Mesendoderm (in vitro differentiated cells): ENCODE measurements at places on chromosomes 16 and 17.

- no peak for DNase-seq
- no peak overlapping the region for H3K27ac ChIP-seq
- H3K36me3 ChIP-seq = no peaks in the 10 kb centered on the region
- H3K27me3 ChIP-seq = peaks cover 47% of the 10 kb centered on the region
- H3K4me3 ChIP-seq = no peak overlapping the region
Measured at GRCh38 chr17:76131692-76132573, 9.1 kb downstream of the FOXJ1 start.

DNA sequence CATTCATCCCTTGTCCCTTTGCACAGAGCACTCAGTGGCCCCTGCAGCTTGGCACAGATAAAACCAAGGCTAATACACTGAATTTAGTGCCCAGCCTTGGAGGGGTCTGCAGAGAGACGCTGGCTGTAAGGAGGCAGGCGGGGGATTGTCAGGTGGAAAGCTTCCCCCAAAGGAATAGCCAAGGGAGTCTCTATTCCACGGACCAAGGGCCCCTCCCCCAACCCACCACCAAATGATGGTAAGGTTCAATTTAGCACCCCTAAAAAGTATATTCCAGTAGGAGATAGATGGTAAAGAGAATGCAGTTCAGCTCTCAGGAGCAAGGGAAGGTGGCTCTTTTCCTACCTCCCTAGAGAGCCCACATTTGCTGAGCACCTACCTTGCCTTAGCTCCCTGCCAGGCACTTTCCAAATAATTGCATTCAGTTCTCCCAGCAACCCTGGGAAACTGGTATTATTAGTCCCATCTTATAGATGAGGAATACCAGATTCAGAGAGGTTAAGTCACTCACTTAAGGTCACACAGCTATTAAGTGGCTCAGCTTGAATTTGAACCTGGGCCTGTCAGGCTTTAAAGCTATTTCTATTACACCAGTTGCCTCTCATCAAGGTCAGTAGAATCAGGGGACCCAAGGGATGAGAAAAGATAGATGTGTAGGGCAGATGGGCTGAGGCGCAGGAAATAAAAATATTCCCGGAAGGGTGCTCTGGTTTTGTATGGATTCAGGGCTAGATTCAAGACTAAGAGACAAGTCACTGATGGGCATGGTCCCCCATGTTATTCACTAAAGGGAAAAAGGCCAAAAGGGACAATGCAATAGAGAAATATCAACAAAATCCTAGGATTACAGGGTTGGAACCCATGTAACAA, 20.0 kb upstream of the ZFHX3 start:
- DNase-seq = no peak
- H3K27ac ChIP-seq = no peak overlapping the region
- peaks cover 52% of the 10 kb centered on the region for H3K27me3 ChIP-seq

GRCh38 chr17:37305406-37305905, 70.3 kb upstream of the C17orf78 start:
- no peak overlapping the region for H3K4me3 ChIP-seq
- no peaks in the 10 kb centered on the region for H3K4me1 ChIP-seq
- no peaks in the 10 kb centered on the region for H3K27me3 ChIP-seq
- peaks cover 3% of the 10 kb centered on the region for H3K36me3 ChIP-seq
- no peak for DNase-seq

DNA sequence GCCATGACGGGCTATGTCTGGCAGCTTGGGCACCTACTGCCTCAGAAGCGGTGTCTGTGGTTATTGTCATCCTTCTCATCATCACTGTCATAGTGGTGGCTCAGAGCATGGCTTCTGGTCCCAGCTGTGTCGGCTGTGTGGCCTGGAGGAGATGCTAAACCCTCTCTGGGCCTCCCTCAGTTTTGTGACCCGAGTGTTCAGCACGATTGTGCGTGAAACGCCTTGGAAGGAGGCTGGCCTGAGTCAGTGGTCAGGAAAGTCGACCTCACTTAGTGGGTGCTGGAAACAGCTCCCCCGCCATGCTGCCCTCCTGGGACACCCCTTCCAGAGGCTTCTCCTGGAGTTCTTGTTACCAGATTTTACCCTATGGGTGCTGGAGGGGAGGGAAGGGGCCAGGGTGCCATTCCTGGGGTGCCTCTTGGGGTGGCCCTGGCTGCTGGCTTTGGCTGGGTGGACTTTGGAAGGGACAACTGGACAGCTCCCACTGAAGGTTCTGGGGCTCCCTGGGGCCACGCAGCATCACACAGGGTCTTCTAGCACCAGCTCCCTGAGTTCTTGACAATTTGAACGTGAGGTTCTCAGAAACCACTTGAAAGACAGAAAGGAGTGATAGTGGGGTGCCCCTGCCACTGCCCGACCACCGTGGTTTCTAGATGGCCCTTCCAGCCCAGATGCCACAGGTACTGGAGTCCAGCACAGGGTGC, 226.5 kb upstream of the GSE1 start:
- H3K4me3 ChIP-seq = no peak overlapping the region
- no peaks in the 10 kb centered on the region for H3K36me3 ChIP-seq
- H3K27me3 ChIP-seq = no peaks in the 10 kb centered on the region
- H3K4me1 ChIP-seq = no peaks in the 10 kb centered on the region
- H3K27ac ChIP-seq = no peak overlapping the region

DNA sequence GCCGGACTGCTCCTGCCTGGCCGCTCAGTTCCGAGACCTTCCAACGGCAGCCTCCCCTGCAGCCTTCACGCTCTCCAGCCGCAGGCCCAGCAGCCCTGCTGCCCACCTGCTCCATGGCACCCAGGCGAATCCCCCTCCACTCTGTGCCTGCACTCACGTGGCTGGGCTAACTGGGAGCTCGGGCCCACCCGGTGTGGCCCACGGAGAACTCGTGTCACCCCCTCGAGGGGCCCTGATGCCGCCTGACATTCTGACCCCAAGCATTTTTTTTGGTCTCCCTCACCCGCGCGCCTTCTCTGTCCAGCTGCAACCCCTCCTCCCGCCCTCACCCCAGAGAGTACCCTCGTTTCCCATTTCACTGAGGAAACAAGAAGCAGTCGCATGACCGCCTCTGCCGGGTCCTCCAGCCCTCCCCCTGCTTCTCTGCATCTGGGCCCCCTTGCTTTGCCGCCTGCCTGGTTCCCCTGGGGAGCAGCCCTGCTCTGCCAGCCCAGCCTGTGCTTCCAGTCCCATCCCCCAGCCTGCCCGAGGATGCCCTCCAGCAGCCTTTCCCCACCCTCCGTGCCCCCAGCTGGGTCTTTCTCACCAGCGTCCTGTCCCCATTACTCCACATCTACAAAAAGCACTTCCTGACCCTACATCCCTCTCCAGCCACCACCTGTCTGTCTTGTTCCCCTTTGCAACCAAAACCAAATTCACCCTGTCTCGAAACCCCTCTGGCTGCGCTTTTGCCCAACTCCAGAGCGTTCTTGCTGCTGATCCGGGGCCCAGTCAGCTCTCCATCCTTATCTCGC, 146.4 kb upstream of the CHMP6 start:
- no peak overlapping the region for H3K4me3 ChIP-seq
- no peak overlapping the region for H3K27ac ChIP-seq
- H3K27me3 ChIP-seq = no peaks in the 10 kb centered on the region
- peaks cover 2% of the 10 kb centered on the region for H3K36me3 ChIP-seq

- no peak for DNase-seq
- no peaks in the 10 kb centered on the region for H3K4me1 ChIP-seq
- no peak overlapping the region for H3K27ac ChIP-seq
- H3K4me3 ChIP-seq = no peak overlapping the region
- H3K36me3 ChIP-seq = no peaks in the 10 kb centered on the region
Measured at GRCh38 chr17:8924595-8924994, 40.9 kb downstream of the PIK3R5 start.

- peak; percentile 92 for DNase-seq
- peak overlapping the region; percentile 98 for H3K27ac ChIP-seq
- H3K4me3 ChIP-seq = peak overlapping the region; percentile 91
- no peaks in the 10 kb centered on the region for H3K36me3 ChIP-seq
Measured at GRCh38 chr17:73191443-73192205, 1.2 kb upstream of the COG1 start.

DNA sequence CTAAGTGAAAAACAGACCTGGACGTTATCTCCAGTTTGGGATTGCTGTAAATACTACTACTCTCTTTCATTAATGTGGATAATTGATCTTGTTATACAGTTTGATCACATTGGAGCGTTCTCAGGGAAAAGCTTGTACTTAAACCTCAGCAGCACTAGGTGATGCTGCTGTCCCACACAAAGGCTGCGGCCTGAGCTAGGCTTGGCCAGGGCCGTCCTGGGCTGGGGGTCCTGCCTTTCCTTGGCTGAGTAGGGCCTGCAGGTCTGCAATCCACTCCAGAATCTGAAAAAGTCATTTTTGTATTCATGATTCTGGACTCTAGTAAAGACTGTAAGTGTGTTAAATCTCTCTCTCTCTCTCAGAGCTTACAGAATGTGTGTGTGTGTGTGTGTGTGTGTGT, 23.7 kb upstream of the PMFBP1 start:
- H3K4me3 ChIP-seq = no peak overlapping the region
- no peaks in the 10 kb centered on the region for H3K27me3 ChIP-seq
- H3K27ac ChIP-seq = no peak overlapping the region
- H3K36me3 ChIP-seq = no peaks in the 10 kb centered on the region
- H3K4me1 ChIP-seq = no peaks in the 10 kb centered on the region
- peak; percentile 47 for DNase-seq

- H3K27ac ChIP-seq = no peak overlapping the region
- DNase-seq = peak; percentile 58
- no peaks in the 10 kb centered on the region for H3K4me1 ChIP-seq
- H3K4me3 ChIP-seq = no peak overlapping the region
Measured at GRCh38 chr17:64694207-64694606, 32.1 kb upstream of the SMURF2 start.

- no peak overlapping the region for H3K4me3 ChIP-seq
- no peaks in the 10 kb centered on the region for H3K36me3 ChIP-seq
- no peak overlapping the region for H3K27ac ChIP-seq
- no peak for DNase-seq
- no peaks in the 10 kb centered on the region for H3K27me3 ChIP-seq
- no peaks in the 10 kb centered on the region for H3K4me1 ChIP-seq
Measured at GRCh38 chr16:68592466-68593337, 52.4 kb upstream of the CDH3 start.

DNA sequence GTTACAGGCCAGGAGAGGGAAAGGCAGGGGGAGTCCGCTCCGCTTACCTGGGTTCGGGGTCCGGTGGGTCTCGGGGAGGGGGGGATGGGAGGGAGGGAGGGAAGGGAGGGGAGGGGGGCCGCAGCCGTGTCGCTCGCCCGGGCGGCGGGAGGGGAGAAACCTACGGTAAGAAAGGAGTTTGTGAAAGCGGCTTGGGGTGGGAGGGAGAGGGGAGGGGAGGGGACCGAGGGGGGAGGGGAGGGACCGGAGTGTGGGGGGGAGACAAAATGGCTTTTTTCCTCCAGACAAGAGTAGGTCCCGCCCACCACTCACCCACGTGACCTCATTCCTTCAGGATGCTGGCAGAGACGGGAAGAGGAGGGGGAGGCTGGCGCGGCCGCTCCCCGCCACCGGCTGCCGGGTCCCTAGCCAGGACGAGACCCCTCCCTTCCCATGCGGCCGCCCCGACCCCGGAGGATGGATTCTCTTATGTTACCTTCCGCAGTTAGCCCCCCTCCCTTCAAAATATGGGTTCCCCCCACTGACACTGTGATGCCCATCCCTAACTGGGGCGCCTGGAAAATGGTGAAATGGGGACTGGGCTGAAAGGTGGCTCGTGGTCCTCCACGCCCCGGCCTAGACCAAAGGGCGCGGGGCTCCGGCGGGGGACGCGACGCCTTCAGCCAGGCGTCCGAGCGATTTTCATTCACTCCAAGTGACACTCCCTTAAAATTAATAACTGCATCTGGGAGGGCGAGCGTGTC, at the start of gene PCGF2:
TSS of gene PCGF2 (minus strand) at position 188 of the 743 bp plus-strand sequence. CDS start 7,934 bp downstream, outside the sequence.
- no peaks in the 10 kb centered on the region for H3K27me3 ChIP-seq
- peak within 1 kb of the TSS; percentile 91 for H3K27ac ChIP-seq
- peaks cover 22% of the 10 kb centered on the region for H3K4me1 ChIP-seq
- DNase-seq = peak; percentile 98
- H3K36me3 ChIP-seq = no peaks in the 10 kb centered on the region

- H3K4me3 ChIP-seq = no peak overlapping the region
- no peak for DNase-seq
- no peak overlapping the region for H3K27ac ChIP-seq
- H3K36me3 ChIP-seq = no peaks in the 10 kb centered on the region
- peaks cover 25% of the 10 kb centered on the region for H3K4me1 ChIP-seq
- no peaks in the 10 kb centered on the region for H3K27me3 ChIP-seq
Measured at GRCh38 chr17:46109603-46110189, 83.5 kb downstream of the KANSL1 start.
